ENCODE measurements at places on chromosomes 1 and 21.

DNA sequence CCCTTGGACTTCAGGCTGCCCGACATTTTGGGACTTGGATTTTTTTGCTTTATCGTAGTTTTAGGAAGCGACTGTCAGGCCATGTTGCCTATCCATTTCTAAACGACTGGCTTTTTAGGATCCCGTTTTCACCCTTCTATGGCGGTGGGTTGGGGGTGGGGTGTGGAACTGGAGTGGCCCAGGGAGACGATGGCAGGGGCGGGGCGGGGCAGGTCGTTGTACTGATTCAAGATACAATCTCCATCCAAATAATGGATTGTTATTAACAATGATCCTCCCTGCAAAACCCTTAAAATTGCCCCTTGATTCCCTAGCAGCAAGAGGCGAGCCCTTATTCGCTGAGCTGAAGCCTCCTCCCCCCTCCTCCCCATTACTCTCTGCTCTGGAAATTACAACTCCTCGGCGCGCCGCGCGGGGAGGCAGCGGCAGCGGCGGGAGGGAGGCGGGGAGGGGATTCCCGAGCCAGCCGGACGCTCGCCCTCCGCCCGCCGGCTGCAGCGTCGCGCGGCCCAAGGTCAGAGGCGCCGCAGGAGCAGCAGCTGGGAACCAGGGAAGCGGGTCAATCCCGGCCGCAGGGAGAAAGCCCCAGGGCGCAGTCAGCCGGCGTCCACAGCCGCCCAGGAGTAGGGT, at the start of gene TRIM67:
Gene TRIM67, plus strand, starts transcription at position 392 of the 630 bp plus-strand sequence. CDS start 912 bp downstream, outside the sequence.
- DNase-seq: no peak

DNA sequence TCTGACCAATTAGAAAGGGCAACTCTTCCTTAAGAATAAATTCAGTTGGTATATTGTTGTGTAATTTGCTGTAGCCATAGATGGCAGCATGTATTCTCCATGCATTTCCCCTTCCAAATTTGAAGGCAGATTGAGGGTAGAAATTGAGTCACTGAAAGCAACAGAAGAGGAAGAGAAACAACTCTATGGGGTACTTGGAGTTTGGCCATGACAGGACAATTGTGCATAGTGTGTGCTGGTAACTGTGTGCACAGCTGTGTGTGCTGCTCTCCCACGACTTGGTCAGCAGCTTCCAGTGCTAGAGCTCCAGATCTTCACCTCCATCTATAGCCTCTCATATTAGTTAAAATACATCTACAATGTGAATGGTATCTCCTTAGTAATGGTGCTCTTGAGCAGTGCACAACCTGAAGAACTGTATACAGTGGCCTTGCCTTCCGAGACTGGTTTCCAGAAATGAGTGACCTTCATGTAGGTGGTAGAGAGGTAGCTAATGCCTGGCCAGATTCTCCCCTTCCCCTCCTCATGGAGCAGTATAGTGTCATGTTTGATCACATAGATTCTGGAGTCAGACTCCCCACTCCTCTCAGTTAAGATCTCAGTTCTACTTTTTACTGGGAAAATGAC, 882 bp upstream of the FCAMR start:
- DNase-seq: no peak

DNA sequence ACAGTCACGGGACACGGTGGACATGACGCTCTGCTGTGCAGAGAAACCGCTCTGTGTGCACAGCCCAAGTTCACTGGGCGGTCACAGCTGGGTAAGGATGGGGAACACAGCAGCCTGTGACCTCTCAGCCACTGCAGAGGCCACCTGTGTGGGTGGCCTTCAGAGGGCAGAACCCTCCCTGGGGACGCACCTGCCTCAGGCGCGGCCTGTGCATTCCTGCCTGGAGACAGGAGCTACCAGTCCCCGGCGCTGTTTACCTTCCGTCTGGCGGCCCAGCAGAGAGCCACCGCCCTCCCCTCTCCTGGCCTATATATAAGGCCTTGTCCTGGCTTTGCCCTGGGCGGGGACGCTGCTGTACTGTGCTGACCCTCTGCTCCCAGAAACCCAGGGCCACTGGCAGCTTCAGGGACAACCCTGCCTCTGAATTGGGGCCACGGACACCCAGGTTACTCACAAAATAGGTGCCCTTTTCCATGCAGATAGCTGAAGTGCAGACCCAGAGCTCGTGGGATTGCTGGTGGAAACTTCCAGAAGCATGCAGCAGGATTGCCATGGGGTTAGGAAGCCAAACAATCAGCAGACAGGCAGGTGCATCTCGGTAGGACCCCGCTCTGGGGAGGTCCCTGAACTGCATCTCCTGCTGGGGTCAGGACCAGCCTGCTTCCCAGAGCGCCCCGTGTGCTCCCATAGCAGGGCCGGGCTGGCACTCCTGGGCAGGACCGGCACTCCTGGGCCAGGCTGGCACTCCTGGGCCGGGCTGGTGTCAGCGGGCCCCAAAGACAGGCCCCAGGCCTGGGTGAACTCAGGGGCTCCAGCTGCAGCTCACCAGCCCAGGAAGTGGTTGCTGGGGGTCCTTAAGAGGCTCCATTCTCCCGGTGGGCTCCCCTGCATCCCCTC, 83.6 kb downstream of the SIK1 start:
- no peak for DNase-seq

- no peak for DNase-seq
Observed at GRCh38 chr1:55559161-55559611, 344.0 kb upstream of the USP24 start.

- DNase-seq: no peak
Observed at GRCh38 chr1:160167580-160167979, 16.2 kb downstream of the ATP1A4 start.

GRCh38 chr21:44370027-44370735, 16.8 kb downstream of the TRPM2 start:
- DNase-seq: no peak

GRCh38 chr1:63454269-63454668, 68.8 kb downstream of the ITGB3BP start:
- DNase-seq: no peak

GRCh38 chr1:89649783-89650182, 16.9 kb downstream of the LRRC8C start:
- DNase-seq: no peak

GRCh38 chr1:44631333-44631646, 43.0 kb downstream of the TMEM53 start:
- DNase-seq: no peak

DNA sequence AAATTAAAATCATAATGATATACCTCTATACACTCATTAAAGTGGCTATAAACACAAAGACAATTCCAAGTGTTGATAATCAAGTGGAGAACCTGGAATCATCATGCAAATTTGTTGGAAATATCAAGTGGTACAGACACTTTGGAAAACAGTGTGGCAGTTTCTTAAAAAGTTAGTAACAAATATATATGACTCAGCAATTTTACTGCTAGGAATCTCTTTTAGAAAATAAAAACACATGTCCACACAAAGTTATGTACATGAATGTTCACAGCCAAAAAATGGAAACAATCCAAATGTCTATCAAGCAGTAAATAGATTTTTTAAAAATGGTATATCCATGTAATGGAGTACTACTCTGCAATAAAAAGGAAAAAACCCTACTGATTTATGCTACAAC, 375.6 kb downstream of the HLX start:
- no peak for DNase-seq

DNA sequence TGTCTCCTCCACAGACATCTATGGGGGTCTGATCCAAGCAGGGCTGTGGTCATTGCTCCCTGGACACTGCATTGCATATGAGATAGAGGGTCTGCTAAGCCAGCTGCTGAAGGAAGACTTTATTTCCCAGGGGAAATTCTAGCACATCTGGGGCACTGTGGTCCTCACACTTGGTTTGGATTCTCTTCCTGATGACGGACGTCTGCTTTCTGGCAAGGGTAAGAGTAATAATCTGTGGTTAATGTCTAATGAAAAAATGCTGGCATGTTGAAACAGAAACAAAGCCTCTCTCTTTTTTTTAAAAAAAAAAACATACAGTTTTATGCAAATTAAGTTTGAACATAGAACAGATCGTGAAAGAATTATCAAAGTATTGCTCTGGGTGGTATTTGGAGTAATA, 553.9 kb downstream of the DPYD start:
- DNase-seq: no peak

GRCh38 chr21:37437376-37438080, 71.0 kb downstream of the DYRK1A start:
- DNase-seq: no peak

DNA sequence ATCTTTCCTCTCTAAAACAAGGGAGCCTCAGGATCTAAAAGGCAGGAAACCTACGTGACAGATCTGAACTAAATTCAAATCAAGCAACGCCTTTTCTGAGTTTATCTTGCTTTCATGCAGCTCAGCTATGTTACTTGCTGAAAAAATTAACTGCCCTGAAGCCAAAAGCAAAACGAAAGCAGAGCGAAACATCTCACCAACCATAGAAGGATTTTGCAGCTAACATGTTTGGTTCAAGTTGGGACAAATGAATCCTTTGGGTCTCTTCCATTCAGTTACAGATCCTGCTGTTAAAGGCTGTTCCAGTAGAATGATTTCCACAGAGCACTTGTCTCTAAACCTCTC, 482 bp downstream of the SLC2A5 start:
- DNase-seq: no peak

GRCh38 chr21:37749132-37749531, 167.1 kb downstream of the KCNJ6 start:
- no peak for DNase-seq

GRCh38 chr1:13699510-13699909, 478 bp upstream of the PRDM2 start:
- no peak for DNase-seq

- DNase-seq: no peak
Observed at GRCh38 chr1:24468685-24469316, 33.8 kb upstream of the RCAN3 start.

DNA sequence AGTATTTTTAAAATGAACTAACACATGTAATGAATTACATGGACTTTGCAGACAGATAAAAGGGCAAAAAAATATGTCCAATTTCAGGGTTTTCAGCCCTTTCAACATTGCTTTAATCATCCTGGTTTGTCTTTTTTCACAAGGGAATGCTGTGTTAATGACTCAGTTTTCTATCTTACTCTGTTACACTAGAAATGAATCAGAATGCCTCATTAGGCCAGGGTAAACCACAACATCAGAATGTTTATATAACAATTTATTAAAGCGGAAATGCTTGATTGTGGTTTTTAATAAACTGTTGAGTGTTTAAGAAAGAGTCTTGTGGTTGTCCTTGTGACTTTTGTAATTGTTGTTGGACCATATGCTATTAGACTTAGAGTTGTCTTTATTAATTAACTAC, 13.5 kb downstream of the GORAB start:
- no peak for DNase-seq

GRCh38 chr1:214319938-214320337, 39.0 kb downstream of the SMYD2 start:
- no peak for DNase-seq

DNA sequence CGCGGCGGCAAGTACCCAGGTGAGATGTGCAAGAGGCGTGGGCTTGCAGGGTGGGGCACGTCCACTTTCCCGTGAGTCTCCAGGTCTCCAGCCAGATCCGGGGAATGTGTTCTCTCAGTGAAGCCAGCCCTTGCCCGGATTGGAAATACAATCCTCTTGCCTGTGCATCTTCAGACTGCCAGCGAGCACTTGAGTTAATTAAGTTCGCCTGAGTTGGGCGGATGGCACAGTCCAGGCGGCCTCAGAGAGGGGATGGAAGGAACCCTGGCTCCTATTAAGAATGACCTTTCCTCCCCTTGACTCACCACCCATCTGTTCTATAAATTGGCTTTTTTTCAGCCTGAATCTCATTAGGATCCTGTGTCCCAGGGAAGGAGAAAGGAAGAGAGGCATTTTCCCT, 33.3 kb upstream of the CNTN2 start:
- no peak for DNase-seq

DNA sequence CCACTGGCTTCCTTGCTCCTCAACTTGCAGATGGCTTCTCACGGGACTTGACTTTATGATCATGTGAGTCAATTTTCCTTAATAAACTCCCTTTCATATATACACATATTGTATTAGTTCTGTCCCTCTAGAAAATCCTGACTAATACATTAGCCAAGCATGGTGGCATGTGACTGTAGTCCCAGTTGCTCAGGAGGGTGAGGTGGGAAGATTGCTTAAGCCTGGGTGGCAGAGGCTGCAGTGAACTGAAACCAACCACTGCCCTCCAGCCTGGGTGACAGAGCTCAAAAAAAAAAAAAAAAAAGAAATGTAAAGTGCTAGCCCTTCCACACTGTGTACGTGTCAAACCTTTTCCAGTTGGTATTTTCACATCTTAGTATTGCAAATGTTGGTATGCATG, 857.0 kb downstream of the LTN1 start:
- DNase-seq: no peak

- DNase-seq: no peak
Observed at GRCh38 chr21:34642211-34643075, 26.4 kb upstream of the CLIC6 start.

- no peak for DNase-seq
Observed at GRCh38 chr1:1974834-1975233, 28.8 kb downstream of the CFAP74 start.

GRCh38 chr1:110084227-110085078, 14.0 kb upstream of the ALX3 start:
- no peak for DNase-seq

DNA sequence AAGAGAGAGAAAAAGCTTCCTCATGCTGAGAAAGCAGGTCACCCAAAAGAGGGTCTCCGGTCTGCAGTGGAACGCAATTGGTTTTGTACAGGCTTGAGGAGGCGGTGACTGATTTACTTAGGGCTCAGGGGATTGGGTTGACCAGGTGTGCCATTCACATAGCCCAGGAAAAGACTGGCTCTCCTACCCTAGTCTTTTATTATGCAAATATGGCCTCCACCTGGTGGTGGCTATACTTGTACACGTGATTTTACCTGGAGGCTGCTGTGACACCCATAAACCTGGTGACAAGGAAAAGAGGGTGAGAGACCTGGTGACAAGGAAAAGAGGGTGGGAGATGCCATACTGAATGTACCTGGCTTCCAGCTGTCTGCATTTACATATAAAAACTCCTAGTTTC, 49.9 kb downstream of the DNTTIP2 start:
- no peak for DNase-seq

GRCh38 chr1:205951746-205952145, 8.5 kb upstream of the SLC26A9 start:
- no peak for DNase-seq

GRCh38 chr1:98854137-98854536, 150.5 kb downstream of the PLPPR5 start:
- DNase-seq: no peak

- no peak for DNase-seq
Observed at GRCh38 chr1:172809750-172810149, 150.8 kb downstream of the FASLG start.

All from activated naive CD4-positive, alpha-beta T cell (primary cell).